Stimulated activated CD8-positive, alpha-beta memory T cell treated with anti-CD3 and anti-CD28 coated beads, Interleukin-2, amount 100 ng/mL, for 48 hours (primary cell): ENCODE measurements at places on chromosomes 2 and 18.

DNA sequence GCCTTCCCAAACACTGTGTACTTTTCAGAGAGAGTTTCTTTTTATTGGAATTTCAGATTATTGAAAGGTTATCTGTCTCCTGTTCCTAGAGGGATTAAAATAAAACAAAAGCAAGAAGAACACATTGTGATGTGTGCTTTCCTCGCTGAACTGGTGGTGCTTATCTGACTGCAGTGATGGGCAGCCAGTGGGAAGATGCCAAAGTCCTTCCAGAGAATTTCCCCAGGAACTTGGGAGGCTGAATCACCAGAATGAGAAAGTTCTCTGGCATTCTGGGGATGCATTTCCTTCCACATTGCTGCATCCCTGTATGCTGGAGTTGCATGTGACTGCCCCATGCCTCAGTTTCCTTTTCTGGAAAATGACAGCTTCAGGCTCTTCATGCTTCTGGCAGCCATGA lies 53.9 kb upstream of the SEC11C start:
- no peak for DNase-seq

GRCh38 chr2:153213022-153213421 lies 265.5 kb downstream of the RPRM start:
- DNase-seq: no peak

GRCh38 chr18:41121116-41121826 lies 833.8 kb upstream of the PIK3C3 start:
- DNase-seq: no peak

- no peak for DNase-seq
Observed at GRCh38 chr18:31325051-31325450, 7.1 kb downstream of the DSG1 start.

DNA sequence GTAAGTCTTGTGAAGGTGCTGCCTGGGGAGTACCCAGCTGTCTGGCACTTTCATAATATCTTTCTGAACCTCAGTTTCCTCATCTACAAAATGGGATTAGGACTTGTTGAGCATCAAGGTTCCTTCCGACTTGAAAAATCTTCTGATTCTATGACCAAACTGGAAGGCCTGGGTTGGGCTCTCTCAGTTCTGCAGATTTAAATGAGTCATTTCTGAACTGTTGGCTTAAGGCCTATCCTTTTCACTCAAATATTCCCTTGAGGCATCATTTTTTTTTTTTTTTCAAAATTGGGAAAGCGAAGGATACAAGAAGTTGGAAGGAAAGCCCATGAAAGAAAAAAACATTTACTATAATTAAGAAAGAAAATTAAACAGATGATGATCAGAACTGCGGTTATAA lies 40.8 kb upstream of the CYP1B1 start:
- no peak for DNase-seq

GRCh38 chr2:144426981-144427479 lies 92.9 kb downstream of the ZEB2 start:
- no peak for DNase-seq

- no peak for DNase-seq
Observed at GRCh38 chr2:54030806-54031205, 60.0 kb upstream of the PSME4 start.

- DNase-seq: no peak
Observed at GRCh38 chr2:178908810-178909209, 101.6 kb upstream of the TTN start.

- DNase-seq: no peak
Observed at GRCh38 chr2:196823750-196824522, 14.8 kb upstream of the C2orf66 start.
